Left lung (tissue), 14 donors: ENCODE measurements at places on chromosomes 12 and 14. TPM values are rescaled to one million over a fixed set of nuclear protein-coding genes. Genes with fewer than 3 reads are reported as not detected.

DNA sequence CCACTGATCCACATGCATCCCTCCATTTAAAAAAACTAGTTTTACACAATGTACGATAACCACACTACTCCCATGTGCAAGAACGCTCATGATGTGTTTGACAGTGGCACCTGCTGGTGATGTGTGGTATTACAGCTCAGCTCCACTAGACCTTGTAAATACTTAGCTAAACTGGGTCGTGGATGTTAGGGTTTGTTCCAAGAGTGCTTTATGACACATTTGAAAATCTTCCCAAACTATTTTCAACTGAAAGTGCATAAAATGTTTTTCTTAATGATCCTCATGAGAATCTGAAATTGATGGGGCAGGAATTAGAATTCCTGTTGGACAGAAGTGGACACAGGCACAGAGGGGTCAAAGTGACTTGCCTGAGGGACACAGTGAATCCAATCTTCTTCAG, 99.2 kb downstream of the SCARB1 start:
- H3K36me3 ChIP-seq, result no peaks in the 10 kb centered on the region
- no peak overlapping the region for H3K4me3 ChIP-seq
- peak overlapping the region; percentile 16 for H3K27ac ChIP-seq
- DNase-seq, result no peak
- peaks cover 81% of the 10 kb centered on the region for H3K4me1 ChIP-seq
- H3K27me3 ChIP-seq, result no peaks in the 10 kb centered on the region

The EMC9 gene
- polyA plus RNA-seq, result 13.5 TPM

- H3K4me3 ChIP-seq, result no peak overlapping the region
- no peaks in the 10 kb centered on the region for H3K4me1 ChIP-seq
- H3K36me3 ChIP-seq, result no peaks in the 10 kb centered on the region
- H3K27me3 ChIP-seq, result no peaks in the 10 kb centered on the region
- H3K27ac ChIP-seq, result no peak overlapping the region
These were observed 333.7 kb downstream of the MED13L start for GRCh38 chr12:115943630-115944391.

GRCh38 chr14:98174041-98174440, 1098.0 kb downstream of the BCL11B start:
- H3K4me1 ChIP-seq, result no peaks in the 10 kb centered on the region
- H3K4me3 ChIP-seq, result no peak overlapping the region
- no peak for DNase-seq
- no peak overlapping the region for H3K27ac ChIP-seq
- H3K36me3 ChIP-seq, result no peaks in the 10 kb centered on the region

DNA sequence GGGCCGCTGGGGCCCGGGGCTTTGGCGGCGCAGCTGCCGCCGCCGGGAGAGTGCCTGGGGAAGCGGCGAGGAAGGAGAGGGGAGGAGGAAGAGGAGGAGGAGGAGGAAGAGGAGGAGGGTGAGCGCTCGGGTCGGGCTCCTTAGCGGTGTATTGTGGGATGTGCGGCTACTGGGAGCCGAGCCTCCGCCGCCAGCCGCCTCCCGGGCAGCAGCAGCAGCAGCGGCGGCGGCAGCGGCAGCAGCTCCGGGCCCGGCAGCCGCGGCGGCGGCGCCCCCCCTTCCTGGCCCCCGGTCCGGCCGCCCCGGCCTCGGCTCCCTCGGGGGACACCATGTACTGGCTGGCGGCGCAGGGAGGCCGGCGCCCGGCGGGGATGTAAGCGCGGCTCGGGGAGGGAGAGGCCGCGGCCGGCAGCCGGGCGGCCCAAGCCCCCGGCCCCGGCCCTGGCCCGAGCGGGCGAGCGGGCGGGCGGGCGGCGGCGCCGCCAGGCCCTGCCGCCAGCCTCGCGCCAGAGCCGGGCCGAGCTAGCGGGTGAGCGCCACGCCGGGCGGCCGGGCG, at the start of gene SETD1B:
TSS of gene SETD1B (plus strand) at position 149 of the 556 bp plus-strand sequence. CDS start 729 bp downstream, outside the sequence.
- H3K36me3 ChIP-seq, result peaks cover 13% of the 10 kb centered on the region
- H3K27me3 ChIP-seq, result no peaks in the 10 kb centered on the region
- peak within 1 kb of the TSS; percentile 86 for H3K4me3 ChIP-seq

The BMP4 gene
- 68.8 TPM for polyA plus RNA-seq

The KLRG1 gene
- 1.6 TPM for polyA plus RNA-seq

- peaks cover 34% of the 10 kb centered on the region for H3K36me3 ChIP-seq
- H3K4me1 ChIP-seq, result peaks cover 15% of the 10 kb centered on the region
- no peak overlapping the region for H3K27ac ChIP-seq
- no peak for DNase-seq
- H3K27me3 ChIP-seq, result no peaks in the 10 kb centered on the region
These were observed 26.8 kb downstream of the CEP170B start for GRCh38 chr14:104891664-104892530.

- H3K27me3 ChIP-seq, result no peaks in the 10 kb centered on the region
- DNase-seq, result no peak
- H3K4me1 ChIP-seq, result peaks cover 6% of the 10 kb centered on the region
- no peak overlapping the region for H3K4me3 ChIP-seq
These were observed 201.2 kb downstream of the DAD1 start for GRCh38 chr14:22387776-22388241.

The KCNH3 gene
- polyA plus RNA-seq, result 1.0 TPM

GRCh38 chr12:39503439-39503838, 60.5 kb upstream of the KIF21A start:
- DNase-seq, result no peak
- no peaks in the 10 kb centered on the region for H3K4me1 ChIP-seq
- H3K4me3 ChIP-seq, result no peak overlapping the region

DNA sequence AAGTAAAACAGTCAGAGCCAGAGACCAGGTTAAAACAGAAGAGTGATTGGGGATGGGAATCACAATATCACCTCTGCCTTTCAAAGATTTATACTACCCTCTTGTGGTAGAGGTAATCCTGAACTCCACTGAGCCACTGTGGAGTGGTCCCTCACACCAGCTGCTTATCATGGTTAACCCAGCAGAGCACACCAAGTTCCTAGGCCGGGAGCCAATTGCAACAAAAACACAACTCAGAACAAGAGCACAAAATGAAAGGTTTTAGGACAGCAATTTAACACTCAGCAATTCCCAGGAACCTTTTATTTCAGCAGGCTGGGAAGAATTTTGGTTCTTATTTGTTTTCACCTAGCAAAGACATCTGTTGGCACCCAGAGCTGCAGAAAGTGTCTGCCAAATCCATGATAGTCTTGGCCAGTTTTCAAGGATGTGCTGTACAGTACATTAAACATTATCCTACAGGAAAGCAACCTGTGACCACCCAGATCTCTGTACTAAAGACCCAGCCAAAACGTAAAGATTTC, 220.5 kb upstream of the ATXN7L3B start:
- no peaks in the 10 kb centered on the region for H3K36me3 ChIP-seq
- no peak overlapping the region for H3K27ac ChIP-seq
- H3K27me3 ChIP-seq, result no peaks in the 10 kb centered on the region
- H3K4me3 ChIP-seq, result no peak overlapping the region
- H3K4me1 ChIP-seq, result no peaks in the 10 kb centered on the region

- DNase-seq, result peak; percentile 33
- H3K27ac ChIP-seq, result no peak overlapping the region
- H3K4me3 ChIP-seq, result no peak overlapping the region
- no peaks in the 10 kb centered on the region for H3K27me3 ChIP-seq
- H3K4me1 ChIP-seq, result no peaks in the 10 kb centered on the region
These were observed 181.3 kb downstream of the ITPR2 start for GRCh38 chr12:26651566-26652188.
